Right atrium auricular region (tissue), 2 donors: ENCODE measurements at places on chromosomes 16 and 17.

- DNase-seq = no peak
- no peaks in the 10 kb centered on the region for H3K4me1 ChIP-seq
- H3K27me3 ChIP-seq = no peaks in the 10 kb centered on the region
Measured at GRCh38 chr17:83098241-83099085, 19.1 kb downstream of the METRNL start.

- no peak for DNase-seq
- no peaks in the 10 kb centered on the region for H3K27me3 ChIP-seq
- no peak overlapping the region for H3K4me3 ChIP-seq
- no peaks in the 10 kb centered on the region for H3K4me1 ChIP-seq
Measured at GRCh38 chr16:83772806-83773205, 35.0 kb upstream of the HSBP1 start.

DNA sequence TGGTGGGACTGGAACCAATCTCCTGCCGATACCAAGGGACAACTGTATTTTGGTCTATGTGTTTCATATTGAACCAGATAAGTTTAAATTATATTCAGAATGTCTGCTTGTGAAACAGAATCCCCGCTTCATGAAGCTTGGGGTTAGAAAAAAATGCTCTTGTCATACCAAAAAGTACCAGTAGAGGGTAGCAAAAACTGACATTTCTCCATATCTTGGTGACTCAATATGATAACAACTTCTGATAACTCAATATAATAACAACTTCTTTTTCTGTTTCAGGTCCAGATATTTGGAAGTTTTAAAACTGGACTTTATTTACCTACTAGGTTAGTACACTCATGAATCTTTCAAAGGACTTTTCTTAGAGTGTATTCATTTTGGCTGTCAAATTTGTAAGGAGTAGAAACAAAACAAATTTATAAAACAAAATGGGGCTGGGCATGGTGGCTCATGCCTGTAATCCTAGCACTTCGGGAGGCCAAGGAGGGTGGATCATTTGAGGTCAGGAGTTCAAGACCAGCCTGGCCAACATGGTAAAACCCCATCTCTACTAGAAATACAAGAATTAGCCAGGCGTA, 52.3 kb upstream of the ADCY7 start:
- H3K4me1 ChIP-seq = peaks cover 16% of the 10 kb centered on the region
- H3K36me3 ChIP-seq = peaks cover 34% of the 10 kb centered on the region
- no peaks in the 10 kb centered on the region for H3K27me3 ChIP-seq
- no peak overlapping the region for H3K4me3 ChIP-seq
- DNase-seq = no peak

DNA sequence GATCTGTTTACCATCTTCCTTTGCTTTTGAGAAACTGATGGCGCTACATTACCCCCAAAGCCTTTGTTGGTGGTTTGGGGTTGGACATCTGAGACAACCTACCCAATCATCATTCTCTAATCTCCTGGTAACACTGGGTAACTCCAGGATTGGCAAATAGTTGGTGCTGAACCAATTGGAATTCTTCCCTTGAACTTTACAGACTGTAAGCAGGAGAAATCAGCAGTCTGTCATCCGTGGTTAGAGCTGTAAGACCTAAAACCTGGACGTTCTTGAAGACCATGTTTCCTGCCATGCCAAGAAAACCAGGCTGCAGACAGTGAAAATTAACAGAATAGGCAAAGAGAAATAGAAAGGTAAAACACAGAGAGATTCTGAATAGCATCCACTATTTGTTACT, 398.8 kb upstream of the SALL1 start:
- no peak overlapping the region for H3K27ac ChIP-seq
- DNase-seq = no peak
- no peaks in the 10 kb centered on the region for H3K4me1 ChIP-seq
- H3K4me3 ChIP-seq = no peak overlapping the region
- no peaks in the 10 kb centered on the region for H3K27me3 ChIP-seq

DNA sequence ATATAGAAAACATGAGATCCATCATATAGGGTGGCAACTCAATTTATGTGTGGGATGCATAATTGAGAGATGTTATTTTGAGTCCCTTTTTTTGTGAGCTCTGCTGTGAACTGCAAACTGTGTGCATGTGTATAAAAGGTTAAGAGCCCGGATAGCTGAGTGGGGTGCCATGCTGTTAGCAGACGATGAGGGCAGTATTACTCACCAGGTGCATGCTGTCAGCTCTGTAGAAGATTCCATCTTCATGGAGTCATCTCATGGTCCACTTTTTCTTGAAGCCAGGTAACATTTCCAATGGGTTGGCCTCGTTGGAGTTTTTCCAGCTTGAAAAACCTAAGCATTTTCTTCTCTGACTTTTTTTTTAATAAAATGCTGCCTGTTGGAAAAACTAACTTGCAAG, 43.0 kb upstream of the RHBDL3 start:
- peaks cover 8% of the 10 kb centered on the region for H3K36me3 ChIP-seq
- DNase-seq = no peak
- H3K4me3 ChIP-seq = no peak overlapping the region
- no peak overlapping the region for H3K27ac ChIP-seq
